SHP77 (cell line): ENCODE measurements at places on chromosomes 7 and 10.

GRCh38 chr7:67882843-67883242 lies 886.2 kb downstream of the TYW1 start:
- no peak for DNase-seq

- DNase-seq, result no peak
These were observed 127.0 kb downstream of the INSYN2A start for GRCh38 chr10:127069436-127069835.

- no peak for DNase-seq
These were observed 7.2 kb downstream of the DNAH11 start for GRCh38 chr7:21550076-21550475.

GRCh38 chr10:7501157-7501556 lies 90.3 kb upstream of the SFMBT2 start:
- no peak for DNase-seq

DNA sequence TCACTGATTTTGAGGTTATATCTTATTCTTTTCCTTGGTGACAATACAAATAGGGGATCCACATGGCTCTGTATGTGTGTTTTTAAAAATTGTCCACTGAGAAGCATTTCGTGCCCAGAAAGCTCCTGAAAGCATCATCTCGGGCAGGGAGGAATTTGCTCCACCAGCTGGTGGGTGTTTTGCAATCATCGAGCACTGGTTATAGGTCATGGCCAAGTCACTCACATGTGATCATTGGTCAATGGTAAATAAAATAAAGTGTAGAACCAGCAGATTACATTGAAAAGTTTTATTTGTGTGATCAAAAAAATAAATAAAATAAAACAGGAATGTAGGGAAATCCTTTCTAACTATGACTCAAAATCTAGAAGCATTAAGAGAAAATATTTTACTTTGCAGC lies 23.0 kb upstream of the SNX13 start:
- no peak for DNase-seq

DNA sequence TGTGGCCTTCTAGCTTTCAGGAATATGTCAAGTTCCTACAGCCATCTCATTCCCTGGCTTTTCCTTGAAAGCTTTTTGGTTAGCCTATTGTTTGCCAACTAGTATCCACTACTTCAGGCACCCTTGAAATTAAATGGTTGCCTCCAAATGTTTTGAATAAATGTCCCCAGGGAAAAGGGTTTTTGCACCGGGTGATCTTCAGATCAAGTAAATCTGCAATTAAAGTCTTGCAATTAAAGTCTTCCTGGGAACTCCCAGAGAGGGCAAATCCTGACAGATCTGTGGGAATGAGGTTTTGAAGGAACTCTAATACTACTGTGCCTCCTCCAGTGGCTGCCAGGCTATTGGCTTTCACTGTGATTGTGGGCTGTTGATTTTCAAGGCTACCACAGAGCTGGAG lies 17.7 kb upstream of the ZNRF2 start:
- DNase-seq, result no peak

DNA sequence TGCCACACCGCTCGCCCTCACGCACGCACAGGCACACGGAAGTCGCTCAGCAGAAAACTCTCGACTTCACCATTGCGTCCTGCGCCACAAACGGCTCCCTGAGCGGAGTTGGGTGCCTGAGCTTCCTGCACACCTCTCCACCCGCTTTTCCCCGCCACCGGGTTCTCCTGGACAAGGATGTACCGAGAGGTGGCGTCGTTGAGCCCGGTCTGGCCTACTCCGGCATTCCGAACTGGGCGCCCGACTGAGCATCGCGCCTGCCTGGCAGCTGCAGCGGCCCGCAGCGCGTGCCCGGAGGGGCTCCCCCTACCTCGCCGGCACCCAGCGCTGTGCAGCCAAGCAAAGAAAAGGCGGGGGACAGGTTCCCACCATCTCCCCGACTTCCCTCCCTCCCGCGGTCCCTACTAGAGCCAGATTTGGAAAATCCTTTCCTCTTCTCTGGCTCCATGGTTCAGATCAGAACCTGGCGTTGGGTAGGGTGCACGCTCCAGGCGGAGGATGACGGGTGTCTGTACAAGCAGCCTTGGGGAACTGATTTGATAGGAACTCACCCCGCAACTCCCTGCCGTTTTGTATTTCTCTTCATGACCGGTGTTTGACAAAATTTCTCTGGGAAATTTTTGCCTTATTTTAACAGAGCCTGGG lies 1.7 kb downstream of the SORCS3 start:
- no peak for DNase-seq

GRCh38 chr10:45418849-45419675 lies 45.0 kb downstream of the ALOX5 start:
- no peak for DNase-seq

DNA sequence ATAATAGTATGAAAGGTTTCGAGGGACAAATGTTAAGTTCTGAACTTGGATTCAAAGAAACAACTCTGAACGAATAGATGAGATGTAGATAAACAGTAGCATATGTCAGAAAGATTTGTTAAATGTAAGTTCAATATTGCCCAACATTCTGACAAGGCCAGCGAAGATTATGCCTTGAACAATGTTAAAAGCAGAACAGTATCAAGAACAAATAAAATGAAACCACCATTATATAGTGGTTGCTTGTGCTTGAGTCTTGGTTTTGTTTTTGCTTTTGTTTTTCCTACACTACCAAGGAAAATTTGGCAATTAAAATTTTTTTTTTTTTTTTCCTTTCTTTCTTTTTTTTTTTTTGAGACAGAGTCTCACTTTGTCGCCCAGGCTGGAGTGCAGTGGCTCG lies 66.4 kb downstream of the PLXDC2 start:
- DNase-seq, result no peak

DNA sequence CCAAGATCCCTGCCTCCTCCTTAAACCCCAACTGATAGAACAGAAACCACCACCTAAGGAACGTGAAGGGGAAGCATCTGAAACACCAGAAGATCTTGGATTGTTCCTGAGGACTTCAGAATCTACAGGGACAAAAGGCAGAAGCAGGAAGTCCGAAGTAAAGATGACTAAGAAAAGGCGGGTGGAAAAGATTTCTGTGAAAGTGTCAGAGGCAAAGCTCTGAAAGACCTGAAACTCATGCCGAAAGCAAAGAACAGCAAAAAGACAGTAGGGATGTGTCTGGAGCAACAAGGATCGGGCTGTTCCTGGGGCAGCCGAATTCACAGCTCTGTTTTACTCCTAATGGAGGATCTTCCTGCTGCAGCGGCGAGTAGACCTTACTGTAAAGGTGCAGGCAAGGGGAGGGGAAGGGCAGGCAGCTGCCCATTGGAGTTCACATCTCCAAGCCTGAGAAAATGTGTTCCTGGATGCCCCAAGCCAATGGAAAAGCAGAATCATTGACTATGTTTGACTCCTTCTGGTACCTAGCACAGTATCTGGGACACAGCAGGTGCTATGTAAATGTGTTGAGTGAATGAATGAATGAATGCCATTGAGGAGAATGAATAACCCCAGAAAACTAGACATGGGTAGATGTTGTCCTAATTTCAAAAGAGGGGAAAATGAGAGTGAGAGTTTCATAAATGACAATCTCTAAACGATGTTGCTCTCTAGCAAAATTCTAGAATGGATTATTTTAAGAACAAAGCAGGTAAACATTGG lies 40.4 kb downstream of the PDIA4 start:
- peak; percentile 33 for DNase-seq

DNA sequence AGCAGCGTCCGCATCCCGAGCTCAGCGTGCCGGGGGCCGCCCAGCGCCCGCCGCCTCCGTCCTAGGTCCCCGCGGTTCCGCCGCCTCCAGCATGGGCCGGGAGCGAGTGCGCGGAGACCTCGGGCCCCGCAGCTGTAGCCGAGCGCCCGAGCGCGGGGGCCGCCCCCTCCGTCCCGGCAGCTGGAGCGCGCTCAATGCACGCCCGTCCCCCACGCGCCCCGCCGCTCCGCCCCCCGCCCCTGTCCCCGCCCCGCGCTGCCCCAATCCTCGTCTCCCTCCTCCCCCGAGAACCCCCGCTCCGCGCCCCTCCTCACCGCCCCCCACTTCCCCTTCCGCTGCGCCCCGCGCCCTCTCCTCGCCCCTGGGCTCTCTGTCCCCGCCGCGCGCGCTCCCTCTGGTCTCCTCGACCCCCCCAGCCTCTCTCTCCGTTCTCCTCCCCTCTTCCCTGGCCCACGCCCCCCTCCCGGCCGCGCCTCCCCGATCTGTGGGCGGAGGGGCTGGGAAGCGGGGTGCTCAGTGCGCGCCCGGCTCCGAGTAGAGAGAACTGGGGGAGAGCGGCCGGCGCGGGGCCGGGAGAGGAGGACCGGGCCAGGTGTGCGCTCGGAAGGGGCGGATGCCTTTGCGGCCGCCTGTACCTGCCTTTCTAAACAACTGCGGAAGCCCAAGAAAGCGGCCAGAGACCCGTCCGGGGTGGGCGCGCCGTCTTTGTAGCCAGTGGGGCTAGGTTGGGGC lies at the start of gene VIPR2:
VIPR2 (minus strand) TSS at position 110 of the 732 bp plus-strand sequence; CDS start at position 14, 96 bp downstream.
- no peak for DNase-seq

DNA sequence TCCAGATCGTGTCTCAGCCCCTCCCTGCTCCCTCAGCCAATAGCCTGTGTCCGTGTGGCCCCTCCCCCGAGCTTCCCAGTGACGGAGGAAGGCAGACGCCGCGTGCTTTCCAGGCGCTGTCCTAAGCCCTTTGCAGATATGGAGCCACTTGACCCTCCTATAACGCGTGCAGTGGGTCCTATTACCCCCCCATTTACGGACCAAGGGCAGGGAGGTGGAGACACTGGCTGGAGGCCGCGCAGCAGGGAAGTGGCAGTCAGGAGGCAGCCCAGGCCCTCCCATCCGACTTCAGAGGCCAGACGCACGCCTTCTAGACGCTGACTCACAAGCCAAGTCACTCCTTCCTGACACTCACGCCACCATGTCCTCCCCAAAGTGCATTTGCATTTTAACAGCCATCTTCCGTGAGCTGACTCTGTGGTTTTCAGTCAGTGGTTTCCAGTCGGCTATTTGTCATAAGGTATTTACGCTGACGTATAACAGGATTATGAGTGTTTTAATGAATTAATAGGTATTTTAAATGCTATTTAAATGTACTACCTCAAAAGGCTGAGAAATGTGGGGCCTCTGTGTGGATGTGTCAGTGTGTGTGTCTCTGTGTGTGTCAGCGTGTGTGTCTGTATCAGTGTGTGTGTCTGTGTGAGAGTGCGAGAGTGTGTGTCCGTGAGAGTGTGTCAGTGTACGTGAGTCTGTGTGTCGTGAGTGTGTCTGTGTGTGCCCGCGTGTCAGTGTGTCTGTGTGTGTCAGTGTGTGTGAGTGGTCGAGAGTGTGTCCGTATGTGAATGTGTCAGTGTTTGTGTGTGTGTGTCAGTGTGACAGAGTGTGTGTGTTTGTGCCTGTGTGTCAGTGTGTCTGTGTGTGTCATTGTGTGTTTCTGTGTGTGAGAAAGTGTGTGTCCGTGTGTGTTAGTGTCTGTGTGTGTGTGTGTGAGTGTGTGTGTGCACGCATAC lies 92.0 kb upstream of the INSIG1 start:
- peak; percentile 67 for DNase-seq

DNA sequence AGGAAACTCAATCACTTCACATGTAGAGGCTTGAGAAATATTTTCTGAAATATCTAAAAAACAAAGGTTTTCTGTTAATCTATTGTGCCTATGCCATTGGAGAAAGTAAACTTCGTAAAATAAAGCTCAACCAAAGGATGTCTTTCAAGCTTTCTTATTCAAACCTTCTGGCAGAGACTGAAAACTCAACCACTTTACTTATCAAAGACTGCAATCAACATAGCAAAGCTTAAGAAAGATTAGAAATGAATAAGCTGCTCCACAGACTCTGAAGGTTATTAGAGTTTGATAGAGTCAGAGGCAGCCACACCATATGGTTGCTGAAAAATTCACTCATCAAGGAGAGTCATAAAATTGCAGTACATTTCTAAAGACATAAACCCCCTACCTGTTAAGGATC lies 245.8 kb upstream of the MEOX2 start:
- no peak for DNase-seq

GRCh38 chr10:8576911-8577310 lies 522.4 kb downstream of the GATA3 start:
- DNase-seq, result no peak

DNA sequence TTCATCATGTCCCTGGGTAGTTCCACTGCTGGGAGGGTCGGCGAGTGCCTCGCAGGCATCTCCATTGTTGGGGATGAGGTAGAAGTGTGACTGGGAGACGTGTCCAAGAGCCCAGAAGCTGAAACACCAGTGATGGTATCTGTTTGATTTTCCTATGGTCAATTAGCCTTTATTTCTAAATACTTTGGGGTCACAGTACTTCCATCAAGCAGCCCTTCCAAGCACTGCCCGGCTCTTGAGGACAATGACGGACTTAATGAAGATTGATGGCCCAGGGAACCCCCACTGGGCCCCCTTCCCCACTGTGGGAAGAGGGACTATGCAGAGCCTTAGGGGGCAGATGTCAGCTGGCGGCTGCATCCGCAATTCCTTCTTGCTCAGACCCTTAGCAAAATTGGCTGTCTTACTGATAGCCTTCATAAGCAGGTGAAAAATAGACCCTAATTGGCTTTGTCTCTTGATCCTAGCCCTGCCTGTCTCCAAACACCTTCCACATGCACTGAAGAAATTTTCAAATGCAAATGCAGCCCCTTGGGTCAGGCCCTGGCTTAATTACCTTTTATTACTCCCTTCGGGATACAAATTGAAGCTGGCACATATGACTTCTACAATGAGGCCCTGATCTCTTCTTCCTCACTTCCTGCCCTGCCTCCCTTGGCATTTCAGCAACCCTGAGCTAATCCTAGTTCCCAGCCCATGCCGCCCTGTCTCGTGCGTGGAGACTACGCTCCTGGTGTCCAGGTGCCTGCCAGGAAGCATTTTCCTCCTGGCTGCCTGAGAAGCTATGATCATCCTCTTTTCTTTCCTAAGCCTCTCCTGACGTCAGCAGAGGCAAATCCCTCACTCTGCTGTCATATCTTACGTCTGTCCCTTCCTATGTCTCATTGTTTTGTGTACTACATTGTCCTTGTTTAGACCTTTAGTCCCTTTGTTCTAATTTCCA lies 124.5 kb upstream of the GDF10 start:
- DNase-seq, result no peak

GRCh38 chr7:23020742-23021401 lies 6.9 kb upstream of the HYCC1 start:
- DNase-seq, result no peak

- DNase-seq, result no peak
These were observed 37.0 kb downstream of the PIP4K2A start for GRCh38 chr10:22677333-22677732.

DNA sequence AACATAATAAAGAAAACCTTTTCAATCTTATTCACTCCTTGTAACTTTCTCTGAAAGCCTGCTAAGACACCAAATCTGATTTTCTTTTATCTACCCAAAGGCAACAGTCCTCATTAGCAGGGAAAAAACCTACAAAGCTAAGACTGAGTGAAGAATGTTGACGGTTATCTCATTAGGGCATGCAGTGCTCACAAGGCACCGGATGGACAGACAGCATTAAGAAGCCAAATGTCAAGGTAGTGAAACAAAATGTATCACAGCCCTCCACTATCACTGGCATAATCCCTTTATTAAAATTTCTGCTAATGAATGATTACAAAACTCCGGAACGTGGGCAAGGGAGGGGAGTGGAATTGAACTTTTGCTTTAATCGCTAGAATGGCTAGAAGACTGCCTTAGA lies 442.8 kb downstream of the NEBL start:
- no peak for DNase-seq

DNA sequence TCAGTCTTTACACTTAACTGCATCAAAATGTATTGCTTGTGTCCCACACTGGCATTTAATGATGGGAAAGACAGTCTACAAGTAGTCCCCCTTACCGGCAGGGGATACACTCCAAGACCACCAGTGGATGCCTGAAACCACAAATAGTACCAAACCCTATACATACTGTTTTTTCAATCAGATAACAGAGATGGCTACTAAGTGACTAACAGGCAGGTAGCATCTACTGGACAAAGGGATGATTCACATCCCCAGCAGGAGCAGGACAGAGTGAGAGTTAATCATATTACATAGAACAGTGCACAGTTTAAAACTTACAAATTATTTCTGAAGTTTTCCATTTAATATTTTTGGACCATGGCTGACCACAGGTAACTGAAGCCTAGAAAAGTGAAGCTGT lies 13.2 kb downstream of the TMEM243 start:
- no peak for DNase-seq
